ENCODE measurements at places on chromosomes 11 and 22.

DNA sequence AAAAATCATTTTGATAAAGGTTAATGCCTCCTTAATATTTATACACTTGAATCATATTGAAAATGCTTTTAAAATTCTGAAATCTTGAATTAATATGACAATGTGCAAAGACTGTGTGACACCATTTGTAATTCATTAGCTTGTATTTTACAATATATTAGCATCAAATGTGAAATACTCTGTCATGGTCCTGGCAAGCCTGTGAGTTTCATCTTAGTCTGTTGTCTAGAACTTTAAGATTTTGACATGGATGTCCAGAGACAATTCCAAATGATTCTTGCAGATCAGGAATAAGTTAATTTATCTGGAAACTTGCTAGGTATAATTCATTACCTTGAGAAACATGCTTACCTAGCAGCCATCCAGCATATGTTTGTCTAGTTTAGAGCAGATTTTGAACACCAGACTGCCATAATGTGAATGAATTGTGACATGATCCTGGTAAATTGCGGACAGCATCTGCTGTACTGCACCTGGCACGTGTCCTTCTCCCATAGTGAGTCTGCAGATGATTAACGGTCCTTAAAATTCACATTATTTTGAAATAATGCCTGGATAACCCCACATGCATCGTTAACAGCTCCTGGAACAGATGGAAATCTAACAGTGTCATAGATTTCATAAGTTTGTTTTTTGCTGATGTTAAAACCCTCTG is 34.5 kb upstream of the DEUP1 start:
- DNase-seq: no peak

DNA sequence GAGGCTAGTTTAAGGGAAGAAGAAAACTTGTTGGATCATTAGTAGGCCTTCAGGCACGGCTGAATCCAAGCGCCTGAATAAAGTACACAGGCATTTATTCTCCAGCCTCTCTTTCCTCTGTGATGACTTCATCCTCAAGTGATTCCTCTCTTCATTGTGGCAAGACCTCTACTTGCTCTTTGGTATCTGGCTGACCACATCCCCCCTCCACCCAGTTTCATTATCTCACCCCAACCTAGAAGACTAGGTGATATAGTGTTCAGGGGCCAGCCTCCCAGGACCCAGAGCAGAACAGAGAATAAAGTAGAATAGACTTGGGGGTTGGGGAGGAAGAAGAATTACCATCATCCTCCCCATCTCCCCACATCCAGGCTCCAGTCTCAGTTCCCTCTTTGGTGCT is 189.3 kb downstream of the MIAT start:
- no peak for DNase-seq

DNA sequence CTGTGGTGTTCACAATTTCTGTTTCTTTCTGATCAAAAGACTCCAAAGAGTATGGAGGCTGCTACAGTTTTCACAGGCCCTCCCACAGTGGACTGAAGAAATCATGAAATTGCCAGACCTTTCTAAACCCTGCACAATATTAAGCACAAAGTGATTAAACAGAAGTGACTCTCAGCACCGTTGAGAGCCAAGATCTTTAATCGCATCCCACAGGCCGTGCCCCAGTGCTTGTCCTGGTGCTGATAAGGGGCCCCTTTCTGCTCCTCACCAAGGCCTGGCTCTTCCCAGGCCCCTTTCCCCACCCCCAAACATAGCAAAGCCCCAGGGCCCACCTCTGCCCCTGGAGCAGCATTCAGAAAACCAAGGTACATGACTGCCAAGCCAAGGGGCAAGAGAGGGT is 57.4 kb upstream of the BMAL1 start:
- no peak for DNase-seq

DNA sequence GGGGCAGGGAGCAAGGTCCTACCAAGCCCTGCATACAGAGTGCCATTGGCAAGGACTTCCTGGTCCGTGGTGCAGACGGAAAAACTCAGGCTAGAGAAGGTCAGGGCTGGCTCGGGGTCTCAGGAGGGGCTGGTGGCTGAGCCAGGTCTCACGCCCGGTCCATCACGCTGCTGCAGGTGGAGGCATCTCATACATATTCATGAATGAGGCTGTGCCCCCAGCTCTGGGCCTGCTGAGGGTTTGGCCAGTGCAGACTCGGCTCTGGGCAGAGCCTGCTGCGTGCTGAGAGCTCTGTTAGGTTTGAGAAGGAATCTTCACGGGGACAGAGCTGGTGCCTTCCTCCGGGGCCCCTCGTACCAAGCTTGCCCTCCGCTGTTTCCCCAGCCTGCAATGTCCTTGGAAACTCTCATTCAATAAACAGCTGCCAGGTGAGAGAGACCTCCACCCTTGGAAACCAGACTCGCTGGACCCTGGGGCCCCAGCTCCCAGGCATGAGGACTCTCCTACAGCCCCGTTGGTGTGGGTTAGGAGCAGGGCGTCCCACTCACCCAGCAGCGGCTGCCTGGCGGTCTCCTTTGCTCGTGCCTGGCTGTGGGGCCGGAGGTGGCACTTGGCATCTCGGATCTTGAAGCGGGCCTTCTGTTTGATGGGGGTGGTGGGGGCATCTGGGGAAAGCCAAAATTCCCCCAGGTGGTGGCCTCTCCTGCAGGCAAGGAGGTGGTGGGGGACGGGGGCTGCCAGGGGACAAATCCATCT is 33.9 kb upstream of the TTLL12 start:
- no peak for DNase-seq

DNA sequence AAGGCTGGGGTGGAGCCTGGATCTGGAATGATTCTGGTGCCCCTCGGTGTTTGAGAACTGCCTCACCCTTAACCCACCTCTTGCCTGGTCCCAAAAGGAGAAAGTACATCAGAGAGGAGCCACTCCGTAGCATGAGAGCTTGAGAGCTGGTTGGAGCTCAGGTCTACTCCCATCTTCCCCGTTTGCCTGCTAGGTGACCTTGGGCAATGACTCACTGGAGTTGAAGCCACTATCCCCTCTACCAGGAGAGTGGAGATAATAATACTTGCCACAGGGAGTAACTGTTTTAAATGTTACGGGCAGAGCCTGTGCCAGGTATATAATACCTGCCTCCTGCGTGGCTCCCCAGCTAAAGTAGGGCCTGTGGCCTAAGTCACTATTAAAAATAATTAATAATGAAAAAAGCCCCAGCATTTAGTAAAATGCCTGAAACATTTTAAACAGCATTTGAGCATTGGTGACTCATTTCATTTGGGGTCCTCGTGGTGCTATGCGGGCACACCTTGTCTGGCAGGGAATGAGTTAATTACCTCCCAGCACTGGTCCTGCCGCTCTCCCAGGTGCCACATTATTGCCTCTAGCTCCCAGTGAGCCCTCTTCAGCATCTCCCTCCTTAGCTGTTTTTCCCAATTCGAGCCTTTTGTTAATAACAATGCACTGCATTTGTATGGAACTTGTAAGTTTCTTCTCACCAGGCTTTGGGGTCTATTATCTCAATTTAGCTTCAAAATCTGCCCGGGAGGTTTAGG is 22.5 kb downstream of the CYTH4 start:
- no peak for DNase-seq

DNA sequence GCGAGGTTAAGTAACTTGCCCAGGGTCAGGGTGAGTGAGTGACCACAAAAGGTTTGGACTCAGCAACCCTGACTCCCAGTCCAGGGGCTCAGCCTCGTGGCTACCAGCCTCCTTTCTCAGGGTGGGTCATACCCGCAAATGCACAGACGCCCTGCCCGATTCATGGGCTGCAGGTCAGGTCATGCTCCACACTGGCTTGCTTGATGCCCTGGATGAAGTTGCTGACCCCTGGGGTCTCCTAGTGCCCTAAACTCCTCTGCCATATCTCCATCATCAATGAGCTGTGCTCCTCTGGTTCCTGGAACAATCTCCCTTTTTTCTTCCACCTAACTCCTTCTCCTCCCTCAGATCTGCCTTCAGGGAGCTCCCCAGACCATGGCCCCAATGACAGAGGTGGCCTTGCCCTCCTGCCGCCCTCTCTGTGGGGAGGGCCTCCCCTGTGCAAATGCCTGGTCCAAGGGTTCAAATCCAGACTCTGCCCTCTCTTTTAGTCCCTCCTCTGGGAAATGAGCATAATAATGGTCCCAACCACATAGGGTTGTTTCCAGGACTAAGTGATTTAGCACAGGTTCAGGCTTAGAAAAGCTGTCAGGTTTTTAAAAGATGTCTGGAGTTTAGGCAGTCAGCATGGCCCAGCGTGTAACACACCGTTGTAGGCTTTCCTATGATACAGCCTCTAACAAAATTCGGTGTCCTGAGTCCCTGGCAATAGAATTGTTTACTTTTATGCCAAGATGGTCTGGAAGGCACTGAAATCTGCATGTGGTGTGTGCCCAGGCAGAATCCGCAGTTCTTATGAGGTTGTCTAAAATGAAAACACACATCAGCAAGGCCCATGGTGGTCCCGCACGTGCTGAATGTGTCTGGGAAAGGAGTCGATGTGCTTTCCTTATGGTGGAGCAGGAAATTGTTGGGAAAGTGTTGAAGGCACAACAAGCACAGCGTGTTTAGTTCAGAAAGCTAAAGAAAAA is 63.6 kb downstream of the CD82 start:
- no peak for DNase-seq

DNA sequence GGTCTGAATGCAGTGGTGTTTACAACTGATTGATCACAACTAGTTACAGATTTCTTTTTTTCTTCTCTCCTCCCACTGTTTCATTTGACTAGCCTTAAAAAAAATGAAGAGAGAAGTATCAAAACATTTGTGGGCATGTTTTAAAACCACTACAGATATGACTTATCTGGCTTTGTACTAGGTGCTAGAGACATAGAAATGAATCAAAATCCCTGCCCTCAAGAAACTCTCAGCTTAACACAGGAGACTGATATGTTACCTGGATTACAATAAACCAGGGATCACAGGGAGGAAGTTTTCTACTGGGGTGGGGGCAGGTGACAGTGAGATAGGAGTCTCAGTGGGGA is 25.2 kb upstream of the CTR9 start:
- no peak for DNase-seq

DNA sequence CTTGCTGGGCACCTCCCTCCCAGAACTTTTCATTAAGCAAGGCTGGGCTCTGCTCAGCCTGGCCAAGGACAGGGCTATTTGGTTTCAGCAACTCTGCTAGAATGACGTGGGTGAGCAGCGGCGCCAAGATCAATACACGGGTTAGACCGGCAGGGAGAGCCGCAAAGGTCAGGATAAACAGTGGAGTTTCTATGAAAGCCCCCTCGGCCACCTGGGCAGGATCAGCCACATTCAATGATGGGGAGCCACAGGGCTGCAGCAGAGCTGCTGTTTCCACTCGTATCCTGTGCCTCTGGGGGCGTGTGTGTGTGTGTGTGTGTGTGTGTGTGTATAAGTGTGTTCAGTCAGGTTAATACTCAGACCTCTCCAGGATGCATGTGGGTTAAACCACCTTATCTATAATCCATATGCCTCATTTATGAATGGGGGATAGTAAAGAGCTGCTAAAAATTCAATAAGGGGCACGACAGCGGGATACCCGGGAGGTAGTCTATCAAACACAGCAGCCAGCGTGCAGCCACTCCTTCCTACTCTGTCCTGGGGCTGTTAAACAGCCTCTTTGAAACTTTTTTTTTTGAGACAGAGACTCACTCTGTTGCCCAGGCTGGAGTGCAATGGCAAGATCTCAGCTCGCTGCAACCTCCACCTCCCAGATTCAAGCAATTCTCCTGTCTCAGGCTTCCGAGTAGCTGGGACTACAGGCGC is 34.8 kb downstream of the MYH9 start:
- no peak for DNase-seq

DNA sequence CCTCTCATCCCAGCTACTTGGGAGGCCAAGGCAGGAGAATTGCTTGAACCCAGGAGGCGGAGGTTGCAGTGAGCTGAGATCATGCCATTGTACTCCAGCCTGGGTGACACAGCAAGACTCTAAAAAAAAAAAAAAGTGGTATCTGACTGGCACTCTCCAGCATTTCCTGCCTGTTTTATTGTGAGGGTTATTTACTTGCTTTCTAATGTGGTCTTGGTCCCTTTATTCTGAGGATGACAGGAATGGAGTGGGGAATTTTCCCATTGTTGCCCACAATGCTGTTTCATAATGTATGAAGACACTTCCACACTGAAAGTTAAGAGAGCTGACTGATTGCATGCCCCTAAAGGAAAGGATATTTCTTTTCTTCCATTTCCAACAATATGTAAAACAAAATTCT is 286.5 kb upstream of the MTNR1B start:
- no peak for DNase-seq

DNA sequence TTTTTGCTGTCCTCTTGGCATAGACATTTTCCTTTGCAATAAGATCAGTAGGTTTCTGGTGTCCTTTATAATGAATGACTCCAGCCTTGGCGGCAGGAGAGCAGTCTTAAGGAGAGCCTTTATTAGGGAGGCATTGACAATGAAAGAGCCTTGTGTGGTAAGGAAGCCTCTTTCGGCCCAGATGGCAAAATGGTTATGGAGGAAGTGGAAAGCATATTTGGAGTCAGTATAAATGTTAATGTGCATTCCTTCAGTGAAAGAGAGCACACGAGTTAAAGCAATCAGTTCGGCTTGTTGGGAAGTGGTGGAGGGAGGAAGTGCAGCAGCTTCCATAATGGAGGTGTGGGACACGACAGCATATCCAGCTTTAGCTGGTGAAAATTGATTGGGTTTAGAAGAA is 18.1 kb upstream of the ANO1 start:
- DNase-seq: no peak
